Bronchial epithelial cell (primary cell): ENCODE measurements at places on chromosomes 2 and 18.

DNA sequence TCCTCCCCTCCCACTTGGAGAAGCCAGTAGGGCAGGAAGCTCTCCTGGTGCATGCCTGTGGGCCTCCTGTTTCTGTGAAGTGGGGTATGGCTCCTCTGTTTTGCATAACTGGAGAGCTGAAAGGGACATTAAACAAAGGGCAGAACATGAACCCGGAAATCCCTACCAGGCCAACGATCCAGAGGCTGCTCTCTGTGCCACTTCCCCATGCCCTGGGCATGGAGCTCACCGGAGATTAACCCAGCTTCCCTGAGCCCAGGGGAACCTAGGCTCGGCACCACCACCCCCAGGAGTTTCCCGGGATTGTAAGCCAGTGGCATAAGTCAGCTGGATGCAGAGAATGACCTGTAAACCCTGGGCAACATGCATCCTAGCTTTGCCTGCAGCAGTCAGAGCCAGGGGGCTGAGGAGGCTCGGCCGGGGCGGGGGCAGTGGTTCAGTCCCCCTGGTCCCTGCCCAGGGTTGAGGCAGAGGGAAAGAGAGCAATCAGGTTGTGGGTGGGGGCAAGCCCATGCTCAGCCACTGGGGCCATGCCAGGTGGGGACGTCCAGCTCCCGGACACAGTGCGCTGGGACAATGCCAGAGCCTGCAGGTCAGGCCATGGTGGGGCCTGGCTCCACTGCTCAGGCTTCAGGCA is 49.5 kb downstream of the TIMM21 start:
- no peak for DNase-seq

DNA sequence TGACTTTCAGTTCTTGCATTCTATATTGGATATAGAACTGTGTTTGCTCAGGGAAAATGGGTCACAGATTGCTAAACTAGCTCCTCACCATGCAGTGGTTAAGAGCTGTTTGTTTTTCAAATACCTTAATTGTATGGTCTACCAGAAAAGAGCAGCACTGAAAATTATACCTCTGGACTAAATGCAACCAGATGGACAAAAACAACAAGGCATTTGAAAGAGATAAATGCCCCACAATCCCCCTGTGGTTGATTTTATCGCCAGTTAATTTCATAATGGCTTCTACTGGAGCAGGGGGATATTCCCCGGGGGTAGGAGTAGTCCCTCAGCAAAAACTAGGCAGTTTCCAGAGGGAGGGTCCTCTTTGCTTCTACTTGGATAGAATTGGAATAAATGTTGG is 267.9 kb upstream of the TNP1 start:
- no peak for DNase-seq

DNA sequence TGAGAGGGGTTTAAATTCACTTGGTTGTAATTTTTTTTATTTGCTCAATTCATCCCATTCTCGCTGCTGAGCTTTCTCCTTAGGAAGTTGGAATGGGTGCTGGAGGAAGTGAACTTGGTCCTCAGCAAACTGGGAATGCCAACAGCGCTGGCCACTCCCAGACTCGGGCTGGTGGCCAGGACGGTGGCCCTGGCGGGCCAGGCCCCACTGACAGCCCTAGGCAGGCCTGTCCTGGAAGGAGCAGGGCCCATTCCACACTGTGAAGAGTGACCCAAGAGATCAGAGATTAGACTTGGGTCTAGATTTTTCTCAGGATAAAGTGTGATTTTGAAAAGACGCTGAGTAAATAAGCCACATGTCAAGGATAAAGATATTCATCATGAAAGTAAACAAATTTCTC is 132.7 kb downstream of the HDAC4 start:
- no peak for DNase-seq

- peak; percentile 50 for DNase-seq
Observed at GRCh38 chr2:28566521-28567041, 70.7 kb downstream of the PLB1 start.

DNA sequence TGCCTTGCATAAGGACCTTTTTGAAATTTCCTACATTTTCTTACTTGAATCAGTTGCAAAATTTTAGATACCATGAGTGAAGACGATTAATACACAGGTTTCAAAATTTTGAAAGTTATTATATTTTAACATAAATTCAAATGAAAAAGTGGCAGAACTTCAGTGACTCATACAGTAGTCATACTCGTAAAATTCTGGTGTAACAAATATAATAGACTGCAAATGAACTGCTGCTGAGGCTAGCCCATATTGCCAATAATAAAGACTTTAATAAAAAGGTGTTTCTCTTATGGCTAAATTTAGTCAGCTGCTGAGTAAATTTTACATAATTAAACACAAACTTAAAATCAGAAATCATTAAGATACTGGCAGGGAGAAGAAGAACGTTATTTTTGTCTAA is 36.9 kb downstream of the MSH6 start:
- no peak for DNase-seq

- DNase-seq: no peak
Observed at GRCh38 chr2:179951680-179952079, 55.4 kb downstream of the CWC22 start.
